ENCODE measurements at places on chromosomes 1 and 21.
A peak's percentile ranks its signal among the peaks of the same experiment; 100 is the strongest.

- DNase-seq, result no peak
Measured at GRCh38 chr1:155976913-155977689, 1.2 kb downstream of the ARHGEF2 start.

GRCh38 chr1:219573960-219574359 is 38.9 kb downstream of the ZC3H11B start:
- DNase-seq, result no peak

DNA sequence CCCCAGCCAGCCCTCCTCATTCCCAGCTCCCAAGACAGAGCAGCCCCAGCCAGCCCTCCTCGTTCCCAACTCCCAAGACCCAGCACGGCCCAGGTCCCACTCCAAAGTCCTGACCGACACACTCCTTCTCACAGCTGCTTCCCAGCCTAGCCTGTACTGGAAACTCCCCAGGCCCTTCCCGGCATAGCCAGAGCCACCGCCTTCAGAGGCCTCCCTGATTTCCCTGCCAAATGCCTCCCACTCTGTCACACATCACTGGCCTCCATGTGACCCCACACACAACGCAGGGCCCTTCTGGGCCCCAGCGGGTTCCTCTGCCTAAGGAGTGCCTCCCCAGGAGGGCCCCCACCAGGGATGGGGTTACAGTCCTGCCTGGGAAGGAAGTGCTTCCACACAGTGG is 2.8 kb downstream of the UBE2J2 start:
- no peak for DNase-seq

DNA sequence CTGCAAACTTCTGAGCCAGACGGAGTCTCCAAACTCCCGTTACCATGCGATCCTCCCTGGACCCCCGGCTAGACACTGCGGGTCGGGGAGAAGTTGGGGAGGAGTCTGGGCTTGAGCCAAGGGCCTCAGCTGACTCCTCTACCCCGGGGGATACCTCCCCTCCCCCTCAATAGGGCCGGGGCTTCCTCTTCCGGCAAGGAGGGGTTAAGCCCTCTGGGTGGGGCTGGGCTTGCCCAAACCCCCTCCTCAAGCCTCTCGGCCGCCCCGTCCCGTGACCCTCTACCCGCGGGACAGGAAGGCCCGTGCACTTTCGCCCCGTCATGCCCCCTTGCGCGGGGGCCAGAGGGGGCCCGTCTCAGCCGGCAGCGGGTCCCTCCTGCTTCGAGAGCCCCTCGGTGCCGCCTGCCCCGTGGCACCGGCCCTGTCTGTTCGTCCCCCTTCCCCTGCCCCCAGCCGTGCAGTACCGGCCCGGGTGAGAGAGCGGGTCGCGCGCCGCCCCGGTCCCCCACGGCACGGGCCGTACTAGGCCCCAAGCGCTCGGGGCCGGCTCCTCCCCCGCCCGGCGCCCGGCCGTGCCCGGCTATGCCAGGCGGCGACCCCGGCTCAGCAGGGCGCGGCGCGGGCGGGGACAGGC is 652 bp downstream of the ARL8A start:
- DNase-seq, result no peak

DNA sequence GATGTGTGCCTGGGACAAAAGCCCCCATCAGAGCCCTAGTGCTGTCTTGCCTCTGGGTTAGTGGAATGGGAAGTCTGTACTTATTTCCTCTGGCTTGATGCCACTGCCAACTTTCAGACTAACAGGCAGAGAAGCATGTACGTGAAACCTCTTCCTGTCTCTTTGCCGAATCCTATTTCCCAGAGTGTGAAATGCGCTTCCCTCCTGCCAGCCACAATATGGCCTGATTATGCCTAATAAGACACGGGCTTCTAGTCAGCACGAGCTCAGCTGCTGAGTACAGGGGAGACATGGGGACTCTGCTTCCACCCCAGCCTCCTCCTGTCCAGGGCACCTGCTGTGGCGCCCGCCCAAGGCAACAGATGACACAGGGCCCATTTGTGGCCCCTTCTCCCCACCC is 111.4 kb downstream of the KCND3 start:
- DNase-seq, result no peak

DNA sequence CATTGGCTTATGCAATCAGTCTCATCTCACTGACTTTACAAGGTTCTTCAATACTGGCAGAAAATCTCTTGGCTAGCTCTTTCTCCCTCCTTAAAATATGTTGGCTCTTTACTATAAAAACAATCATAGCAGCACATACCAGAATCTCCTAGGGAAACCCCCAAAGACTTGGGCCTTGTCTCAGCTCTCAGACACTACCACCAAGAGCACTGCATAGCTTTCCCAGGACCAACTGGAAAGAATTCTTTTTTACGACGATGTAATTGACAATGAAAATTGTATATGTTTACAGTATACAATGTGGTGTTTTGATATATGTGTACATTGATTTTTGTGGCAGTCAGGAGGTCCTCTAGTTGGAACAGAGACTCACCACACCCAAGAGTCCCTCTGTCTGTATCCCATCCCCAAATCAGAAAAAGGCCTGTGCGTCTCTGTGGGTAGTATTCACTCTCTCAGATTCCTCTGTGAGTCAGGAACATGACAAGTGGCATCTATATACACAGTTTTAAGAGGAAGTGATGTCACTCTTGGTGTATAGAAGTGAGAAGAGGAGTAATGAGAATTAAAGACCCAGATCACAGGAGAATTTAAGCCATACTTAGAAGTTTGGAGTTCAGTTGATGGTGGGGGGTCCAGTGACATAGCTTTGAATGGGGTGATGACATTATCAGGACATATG is 21.1 kb downstream of the SMAP2 start:
- DNase-seq, result no peak

DNA sequence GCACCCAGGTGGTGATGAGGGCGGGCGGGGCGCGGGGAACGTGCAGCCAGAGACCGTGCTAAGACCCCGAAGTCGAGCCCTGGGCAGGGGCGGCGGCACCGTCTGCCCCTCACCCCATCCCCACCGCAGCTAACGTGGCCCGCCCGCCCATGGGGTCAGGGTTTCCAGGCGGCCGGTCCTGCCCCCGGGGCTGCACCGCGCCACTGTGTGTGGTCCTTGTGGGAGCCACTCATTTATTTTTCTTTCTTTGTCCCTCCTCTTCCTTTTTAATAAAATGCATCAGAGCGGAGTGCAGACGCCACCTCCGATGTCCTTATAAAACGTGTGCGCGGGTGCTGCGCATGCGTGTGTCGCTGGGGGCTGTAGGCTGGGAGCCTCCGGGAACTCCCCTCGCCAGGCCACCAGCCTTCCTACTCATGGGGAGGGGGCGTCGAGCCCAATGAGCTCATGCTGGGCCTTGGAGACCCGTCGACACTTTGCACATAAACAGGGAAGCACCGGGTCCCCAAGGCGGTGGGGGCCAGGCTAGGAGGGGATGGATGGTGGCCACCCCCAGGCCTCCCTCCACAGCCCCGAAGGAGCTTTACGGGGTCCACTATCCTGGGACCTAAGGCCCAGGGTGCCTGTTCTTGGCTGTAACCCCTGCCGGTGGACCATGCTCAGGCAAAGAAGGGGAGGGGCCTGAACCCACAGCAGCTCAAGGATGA is 59.9 kb downstream of the WNT9A start:
- no peak for DNase-seq

GRCh38 chr1:115647919-115648650 is 6.3 kb downstream of the VANGL1 start:
- no peak for DNase-seq

DNA sequence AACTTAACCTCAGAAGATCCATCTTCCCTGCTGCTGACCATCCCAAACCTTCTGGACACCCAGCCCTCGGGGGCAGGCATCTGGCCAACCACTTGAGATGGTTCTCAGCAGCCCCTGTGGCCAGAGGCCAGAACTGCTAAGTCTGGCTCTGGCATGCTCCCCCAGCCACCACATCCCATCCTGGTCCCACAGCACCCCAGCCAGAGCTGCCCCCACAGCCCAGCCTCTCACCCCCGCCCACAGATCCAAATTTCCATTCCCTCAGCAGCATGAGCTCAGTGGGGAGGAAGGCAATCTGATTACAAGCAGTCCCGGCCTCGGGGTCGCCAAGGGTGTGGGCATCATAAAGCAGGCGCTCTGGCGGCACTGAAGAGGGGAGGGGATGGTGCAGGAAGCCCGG is 45.6 kb downstream of the GLIS1 start:
- no peak for DNase-seq

DNA sequence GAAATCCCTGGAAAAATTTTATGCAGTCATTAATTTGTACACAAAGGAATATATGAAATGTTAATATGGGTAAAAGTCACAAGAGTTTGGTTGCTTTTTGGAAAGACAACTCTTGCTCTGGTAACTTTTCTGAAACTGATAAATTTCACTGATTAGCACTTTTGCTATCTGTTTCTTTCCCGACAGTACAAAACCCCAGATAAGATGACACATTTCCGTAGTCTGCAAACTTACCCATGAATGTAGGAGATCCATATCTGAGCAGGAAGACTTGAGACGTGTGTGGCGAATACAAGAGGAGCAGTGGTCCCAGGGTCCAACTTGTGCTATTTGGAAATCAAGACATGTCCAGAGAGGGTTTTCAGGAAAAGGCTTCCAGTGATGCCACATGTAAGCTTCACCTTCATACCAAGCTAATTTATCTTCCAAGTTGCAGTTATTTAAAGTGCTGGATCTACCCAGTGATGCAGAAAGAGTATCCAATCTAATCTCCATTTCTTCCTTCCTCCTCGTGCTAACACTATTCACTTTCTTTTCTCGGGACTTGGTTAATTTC is 35.9 kb upstream of the SAMSN1 start:
- DNase-seq, result no peak

GRCh38 chr1:5616366-5617178 is 375.7 kb downstream of the NPHP4 start:
- no peak for DNase-seq

- no peak for DNase-seq
Measured at GRCh38 chr1:238088560-238089290, 198.0 kb upstream of the ZP4 start.

DNA sequence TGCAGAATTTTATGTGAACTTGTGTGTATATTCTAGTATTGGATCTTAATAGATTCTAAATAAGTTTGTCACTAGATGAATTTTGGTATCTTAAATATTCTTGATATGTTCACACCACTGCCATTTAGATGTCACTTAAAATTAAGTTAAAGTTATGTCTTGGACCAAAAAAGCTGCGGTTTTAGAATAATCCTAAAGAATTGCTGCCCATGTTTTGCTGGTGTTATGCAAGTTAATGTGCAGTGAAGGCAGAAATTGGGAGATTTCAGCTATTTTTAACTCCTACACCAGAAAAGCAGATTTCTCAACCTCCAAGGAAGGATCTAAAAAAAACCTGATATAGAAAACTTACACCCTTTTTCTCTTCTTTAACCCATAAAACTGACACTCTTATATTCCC is 757 bp downstream of the ACADM start:
- no peak for DNase-seq

DNA sequence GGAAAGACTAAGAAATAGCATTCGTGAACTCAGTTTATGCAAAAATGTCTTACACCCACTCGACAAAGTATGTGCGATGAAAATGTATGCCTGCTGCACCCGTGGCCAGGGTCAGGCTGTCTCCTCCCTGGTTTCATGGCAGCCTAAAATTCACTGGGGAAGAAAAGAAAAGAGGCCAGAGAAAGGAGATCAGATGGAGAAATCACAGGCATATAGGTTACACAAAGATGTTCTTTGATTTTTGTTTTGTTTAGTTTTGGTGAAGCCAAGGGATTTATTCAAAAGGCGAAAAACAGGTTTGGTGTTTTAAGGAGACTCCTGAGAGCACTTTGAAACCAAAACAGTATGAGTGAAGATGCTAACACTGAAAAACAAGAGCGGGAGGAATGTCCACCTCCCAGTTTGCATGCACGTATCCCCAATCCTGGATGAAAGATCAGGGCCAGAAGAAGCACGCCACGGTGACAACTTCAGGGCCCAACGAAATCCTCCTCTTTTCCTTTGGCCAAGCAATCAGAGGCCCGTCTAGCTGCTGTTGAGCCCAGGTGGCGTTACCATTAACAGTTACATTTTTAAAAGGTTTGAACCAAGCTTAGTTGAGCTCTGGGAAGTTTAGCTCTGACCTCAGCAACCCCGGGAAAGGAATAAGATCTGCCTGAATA is 992 bp upstream of the SSX2IP start:
- DNase-seq, result no peak

DNA sequence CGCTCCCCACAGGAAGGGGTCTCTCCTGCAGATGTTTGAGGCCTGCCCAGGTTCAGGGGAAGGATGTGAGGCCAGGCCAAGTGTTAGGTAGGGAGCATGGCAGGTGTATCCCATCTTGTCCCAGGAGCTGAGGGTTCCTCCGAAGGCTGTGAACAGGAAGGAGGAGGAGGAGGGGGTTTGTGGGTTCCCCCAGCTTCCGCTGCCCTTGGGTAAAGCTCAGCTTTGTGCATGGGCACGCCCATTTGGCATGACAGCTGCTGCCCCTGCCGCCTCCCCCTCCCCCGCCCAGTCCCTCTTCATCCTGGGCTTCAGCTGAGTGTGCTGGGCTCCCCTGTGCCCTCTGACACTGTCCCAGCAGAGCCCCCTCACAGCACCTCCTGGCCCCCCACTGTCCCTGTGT is 25.5 kb downstream of the TNFRSF8 start:
- no peak for DNase-seq

GRCh38 chr1:217661407-217661806 is 30.3 kb downstream of the SPATA17 start:
- DNase-seq, result no peak

- DNase-seq, result no peak
Measured at GRCh38 chr21:41961282-41961701, 7.5 kb upstream of the C2CD2 start.

- DNase-seq, result no peak
Measured at GRCh38 chr1:241590719-241591118, 49.5 kb downstream of the CHML start.

GRCh38 chr1:40404670-40405462 is 31.3 kb downstream of the SMAP2 start:
- DNase-seq, result no peak

GRCh38 chr1:225480825-225481434 is 53.1 kb upstream of the LBR start:
- no peak for DNase-seq

- DNase-seq, result peak; percentile 42
Measured at GRCh38 chr1:182249201-182249676, 142.4 kb downstream of the GLUL start.

Data from GM12878 (cell line).